Occipital lobe (tissue), 3 donors: ENCODE measurements at places on chromosomes 2 and 18. TPM values are rescaled to one million over a fixed set of nuclear protein-coding genes. Genes with fewer than 3 reads are reported as not detected.

The EVA1A gene
- total RNA-seq: 1.1 TPM

DNA sequence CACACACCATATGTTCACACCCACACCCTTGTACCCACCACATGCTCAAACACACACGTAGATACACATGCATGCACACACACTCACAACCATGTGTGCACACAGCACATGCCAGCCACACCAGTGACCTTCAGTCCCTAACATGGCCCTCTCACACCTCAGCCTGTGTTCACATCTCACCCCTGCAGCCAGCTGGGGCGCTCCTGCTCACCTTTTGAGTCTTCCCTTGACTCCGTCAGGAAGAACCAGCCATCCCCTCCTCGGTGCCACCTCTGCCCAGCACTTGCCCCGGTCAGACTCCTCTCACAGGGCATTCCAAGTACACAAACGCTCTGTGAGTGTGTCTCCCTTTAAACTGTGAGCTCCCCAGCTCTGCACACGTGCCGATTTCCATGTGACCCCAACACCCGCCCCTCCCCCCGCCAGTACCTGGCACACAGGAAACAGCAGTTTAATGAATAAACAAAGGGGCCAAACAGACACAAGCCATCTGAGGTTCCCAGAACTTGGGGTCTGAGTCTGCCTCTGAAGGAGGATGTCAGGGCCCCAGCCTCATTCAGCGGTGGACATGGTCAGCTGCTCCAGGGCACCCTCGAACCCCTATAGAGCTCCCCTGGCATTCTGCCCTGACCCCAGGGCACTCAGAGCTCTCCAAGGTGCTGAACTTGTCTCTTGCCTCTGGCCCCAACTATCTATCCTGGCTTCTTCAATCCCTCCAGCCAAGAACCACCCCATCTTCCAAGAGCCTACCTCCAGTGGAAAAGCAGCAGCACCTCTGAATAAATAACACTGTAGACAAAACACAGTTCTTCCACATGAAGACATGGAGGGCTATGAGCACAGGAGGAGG, 252.9 kb downstream of the ATAD2B start:
- DNase-seq: no peak

The CCDC85A gene
- 38.8 TPM for total RNA-seq

The DLGAP1 gene
- 80.2 TPM for total RNA-seq

DNA sequence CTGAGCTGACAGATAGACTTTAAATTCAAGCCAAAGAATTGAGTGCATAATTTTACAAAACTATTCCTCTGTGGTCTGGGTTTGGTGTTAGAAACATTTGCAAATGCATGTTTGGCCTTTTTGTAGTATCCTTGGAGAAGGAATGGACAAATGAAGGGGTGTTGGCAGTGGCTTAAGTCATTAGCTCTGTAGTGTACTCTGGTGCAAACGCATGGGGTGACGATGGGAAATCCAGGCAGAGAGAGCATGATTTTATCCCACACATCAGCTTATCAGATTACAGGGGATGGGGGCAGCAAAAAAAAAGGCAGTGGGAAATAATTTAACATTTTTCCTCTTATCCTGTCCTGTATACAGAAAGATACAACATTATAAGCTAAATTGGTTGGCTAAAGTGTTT, 320.6 kb downstream of the ZNF516 start:
- no peak for DNase-seq

The R3HDM1 gene
- 360 TPM for total RNA-seq
